Thoracic aorta (tissue), 2 donors: ENCODE measurements at places on chromosomes 12 and 14. TPM values are rescaled to one million over a fixed set of nuclear protein-coding genes. Genes with fewer than 3 reads are reported as not detected.
A peak's percentile ranks its signal among the peaks of the same experiment; 100 is the strongest.

DNA sequence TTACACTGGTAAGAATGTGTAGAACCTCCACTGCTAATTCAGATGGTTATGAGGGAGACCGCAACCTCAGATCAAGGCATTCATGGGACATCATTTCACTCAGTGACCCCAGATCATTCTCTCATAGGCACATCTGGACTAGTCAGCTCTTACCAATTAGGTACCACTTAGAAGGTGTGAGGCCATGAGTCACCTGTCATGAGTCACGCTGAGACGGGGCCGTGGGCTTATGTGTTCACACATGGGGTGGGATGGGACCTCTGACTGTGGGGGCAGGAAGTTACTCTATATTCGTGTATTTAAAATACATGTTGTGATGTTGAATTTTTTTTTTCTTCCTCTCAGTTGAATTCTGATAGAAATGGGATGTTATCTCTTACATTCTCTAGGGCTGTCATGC lies 55.9 kb downstream of the CCDC92 start:
- H3K36me3 ChIP-seq: no peaks in the 10 kb centered on the region
- H3K27ac ChIP-seq: no peak overlapping the region
- no peaks in the 10 kb centered on the region for H3K27me3 ChIP-seq
- DNase-seq: no peak
- no peaks in the 10 kb centered on the region for H3K4me1 ChIP-seq

DNA sequence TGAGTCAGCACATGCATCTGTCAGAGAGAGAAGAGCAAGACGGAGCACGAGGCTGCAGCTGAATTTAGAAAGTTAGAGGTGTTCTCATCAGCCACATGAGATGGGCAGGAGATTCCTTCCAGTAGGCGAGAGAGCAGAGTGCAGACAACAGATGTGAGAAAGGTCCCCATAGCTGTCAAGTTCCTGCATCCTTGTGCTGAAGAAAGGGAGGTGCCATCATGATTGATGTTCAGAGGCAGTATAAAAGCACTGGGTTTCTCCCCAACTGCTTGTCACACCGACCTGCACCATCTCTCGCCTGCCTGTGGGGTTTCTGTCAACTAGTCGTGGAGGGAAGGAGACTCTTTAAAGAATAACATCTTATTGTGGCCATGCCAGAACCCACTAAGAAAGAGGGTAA lies at the start of gene MYBPC1:
Gene MYBPC1 (plus strand): TSS at position 272 of the 400 bp plus-strand sequence. CDS start 100 bp downstream, at position 372.
- H3K36me3 ChIP-seq: no peaks in the 10 kb centered on the region
- H3K4me1 ChIP-seq: no peaks in the 10 kb centered on the region
- H3K27ac ChIP-seq: no peak within 1 kb of the TSS
- no peak within 1 kb of the TSS for H3K4me3 ChIP-seq

GRCh38 chr14:58702441-58703160 lies 64.8 kb downstream of the DACT1 start:
- H3K4me1 ChIP-seq: peaks cover 19% of the 10 kb centered on the region
- no peak overlapping the region for H3K27ac ChIP-seq
- no peaks in the 10 kb centered on the region for H3K27me3 ChIP-seq
- no peaks in the 10 kb centered on the region for H3K36me3 ChIP-seq
- DNase-seq: no peak

The C12orf50 gene
- total RNA-seq: not detected

The CAPZA3 gene
- total RNA-seq: not detected

DNA sequence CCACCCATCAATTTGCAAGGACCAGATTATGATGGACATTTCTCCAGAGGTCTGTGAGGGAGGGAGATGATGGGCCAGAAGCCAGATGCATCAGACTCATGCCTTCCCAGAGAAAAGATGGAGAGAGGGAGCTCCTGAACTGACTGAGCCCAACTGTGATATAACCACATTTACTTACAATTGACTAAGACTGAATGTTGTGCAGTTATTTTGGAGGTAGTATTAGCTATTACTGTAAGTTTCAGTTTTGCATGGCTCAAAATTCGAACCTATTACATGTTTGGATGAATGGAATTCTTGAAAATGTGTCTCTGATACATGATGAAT lies 211.1 kb upstream of the SFSWAP start:
- no peaks in the 10 kb centered on the region for H3K36me3 ChIP-seq
- H3K27me3 ChIP-seq: no peaks in the 10 kb centered on the region
- H3K4me1 ChIP-seq: no peaks in the 10 kb centered on the region

The KRT83 gene
- total RNA-seq: not detected

DNA sequence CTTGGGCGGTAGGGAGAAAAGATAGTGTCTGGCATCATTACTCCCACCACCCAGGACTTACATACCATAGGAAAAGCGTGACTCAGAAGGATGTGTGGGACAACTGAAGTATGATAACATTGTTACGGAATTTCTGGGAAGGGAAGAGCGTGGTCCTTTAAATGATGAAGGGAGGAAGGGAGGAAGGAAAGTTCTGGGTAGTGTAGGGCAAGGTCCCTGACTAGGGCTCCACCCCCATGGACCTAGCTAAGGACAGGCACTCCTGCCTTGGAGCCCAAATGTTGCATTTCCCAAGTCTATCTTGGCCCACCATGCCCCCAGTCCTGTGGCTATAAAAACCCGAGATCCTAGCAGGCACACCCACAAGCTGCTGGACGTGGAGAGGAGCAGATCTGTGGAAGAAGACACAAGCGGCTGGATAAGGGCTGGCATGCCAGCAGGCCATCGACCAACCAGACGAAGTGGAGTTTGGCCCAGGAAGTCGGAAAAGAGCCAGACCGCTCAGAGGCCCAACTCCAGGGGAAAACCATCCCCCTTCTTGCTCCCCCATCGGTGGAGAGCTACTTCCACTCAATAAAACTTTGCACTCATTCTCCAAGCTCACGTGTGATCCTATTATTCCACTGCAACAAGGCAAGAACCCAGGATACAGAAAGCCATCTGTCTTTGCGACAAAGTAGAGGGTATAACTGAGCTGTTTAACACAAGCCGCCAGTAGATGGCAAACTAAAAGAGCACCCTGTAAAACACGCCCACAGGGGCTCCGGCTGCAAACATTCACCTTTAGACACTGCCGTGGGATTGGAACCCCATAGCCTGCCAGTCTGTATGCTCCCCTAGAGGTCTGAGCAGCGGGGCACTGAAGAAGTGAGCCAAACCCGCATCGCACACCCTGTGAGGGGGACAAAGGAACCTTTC lies 23.0 kb upstream of the RAB21 start:
- H3K4me1 ChIP-seq: no peaks in the 10 kb centered on the region
- H3K27ac ChIP-seq: no peak overlapping the region
- H3K36me3 ChIP-seq: no peaks in the 10 kb centered on the region
- no peak for DNase-seq

DNA sequence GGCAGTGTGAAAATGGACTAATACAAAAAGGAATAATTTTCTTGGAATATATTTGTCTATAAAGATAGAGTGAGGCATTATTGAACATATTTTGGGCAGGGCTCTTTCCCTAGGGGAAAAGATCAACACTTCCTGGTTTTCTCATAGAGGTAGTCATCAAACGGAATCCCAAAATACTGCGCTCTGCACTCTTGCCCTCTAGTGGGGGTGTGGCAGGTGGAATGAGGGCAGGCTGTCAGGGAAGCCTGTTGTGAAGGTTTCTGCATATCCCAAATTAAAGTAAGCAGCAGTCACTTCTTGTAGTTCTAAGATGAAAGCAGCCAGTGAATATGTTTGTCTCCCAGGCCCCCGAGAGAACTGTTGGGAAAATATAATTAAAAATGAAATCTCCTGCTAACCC lies 666.8 kb upstream of the TMEM132C start:
- no peaks in the 10 kb centered on the region for H3K4me1 ChIP-seq
- no peaks in the 10 kb centered on the region for H3K27me3 ChIP-seq
- no peak overlapping the region for H3K27ac ChIP-seq
- no peaks in the 10 kb centered on the region for H3K36me3 ChIP-seq

The GALNT16 gene
- 12.1 TPM for total RNA-seq

DNA sequence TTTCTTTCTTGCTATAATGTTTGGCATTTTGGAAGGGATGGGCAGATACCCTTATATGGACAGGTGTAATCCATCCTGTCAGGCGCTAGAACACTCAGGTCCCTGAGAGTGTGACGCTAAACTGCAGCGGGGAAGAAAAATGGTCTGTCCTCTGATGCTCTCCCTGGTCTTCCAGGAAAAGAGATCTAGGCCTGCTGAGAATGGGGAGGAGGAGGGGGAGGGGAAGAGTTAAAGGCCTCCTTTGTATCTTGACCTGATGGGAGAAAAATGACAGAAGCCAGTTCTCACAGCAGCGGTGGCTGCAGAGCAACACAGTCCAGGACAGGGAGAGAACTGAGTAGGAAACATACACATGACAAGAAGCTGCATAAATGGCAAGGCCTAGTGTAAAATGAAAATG lies 61.1 kb downstream of the RPS6KA5 start:
- H3K4me3 ChIP-seq: no peak overlapping the region
- H3K4me1 ChIP-seq: no peaks in the 10 kb centered on the region
- H3K27ac ChIP-seq: no peak overlapping the region
- DNase-seq: no peak
- H3K27me3 ChIP-seq: no peaks in the 10 kb centered on the region
- no peaks in the 10 kb centered on the region for H3K36me3 ChIP-seq

The MYO1H gene
- not detected for total RNA-seq

DNA sequence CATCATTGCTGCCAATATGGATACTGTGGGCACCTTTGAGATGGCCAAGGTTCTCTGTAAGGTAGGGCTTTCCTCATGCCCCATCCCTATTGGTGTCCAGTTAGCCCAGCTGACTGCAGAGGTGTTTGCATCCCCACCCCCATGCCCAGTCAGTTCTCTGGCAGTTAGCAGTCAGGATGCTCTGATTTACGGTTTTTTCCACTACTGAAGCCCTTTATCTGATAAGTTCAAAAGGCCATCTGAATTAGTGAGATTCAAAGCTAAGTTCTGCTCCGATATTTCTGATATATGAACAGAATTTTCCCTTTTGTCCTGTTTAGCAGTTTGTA lies 773 bp downstream of the GMPR2 start:
- H3K36me3 ChIP-seq: peaks cover 26% of the 10 kb centered on the region
- no peak for DNase-seq
- H3K4me1 ChIP-seq: peaks cover 12% of the 10 kb centered on the region
- H3K27me3 ChIP-seq: no peaks in the 10 kb centered on the region

- H3K27ac ChIP-seq: no peak overlapping the region
- peaks cover 38% of the 10 kb centered on the region for H3K4me1 ChIP-seq
- no peaks in the 10 kb centered on the region for H3K36me3 ChIP-seq
- no peaks in the 10 kb centered on the region for H3K27me3 ChIP-seq
Measured at GRCh38 chr14:89370381-89370780, 46.7 kb downstream of the FOXN3 start.

GRCh38 chr14:74882103-74882920 lies 596 bp downstream of the DLST start:
- H3K36me3 ChIP-seq: no peaks in the 10 kb centered on the region
- H3K4me1 ChIP-seq: peaks cover 34% of the 10 kb centered on the region
- DNase-seq: peak; percentile 22
- H3K27me3 ChIP-seq: no peaks in the 10 kb centered on the region

DNA sequence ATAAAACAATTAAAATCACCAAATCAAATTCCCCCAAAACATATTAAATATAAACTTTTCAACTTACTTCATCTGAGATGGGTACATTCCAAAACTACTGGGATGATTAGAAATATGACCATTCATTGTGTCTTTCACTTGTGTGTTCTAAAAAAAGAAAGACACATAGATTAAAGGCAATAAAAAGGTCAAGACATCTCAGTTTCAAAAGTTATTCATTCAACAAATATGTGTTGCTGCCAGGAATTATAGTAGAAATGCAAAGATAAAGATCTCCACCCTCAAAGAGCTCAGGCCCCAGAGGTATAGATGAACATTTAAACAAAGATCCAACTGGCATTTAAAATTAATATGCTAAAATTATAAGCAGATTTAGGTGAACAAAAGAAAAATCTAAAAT lies 106.4 kb downstream of the EPS8 start:
- no peak overlapping the region for H3K27ac ChIP-seq
- H3K4me1 ChIP-seq: peaks cover 24% of the 10 kb centered on the region
- H3K4me3 ChIP-seq: no peak overlapping the region
- H3K36me3 ChIP-seq: no peaks in the 10 kb centered on the region
